ENCODE measurements at places on chromosomes 6 and 20. TPM values are rescaled to one million over a fixed set of nuclear protein-coding genes. Genes with fewer than 3 reads are reported as not detected.

DNA sequence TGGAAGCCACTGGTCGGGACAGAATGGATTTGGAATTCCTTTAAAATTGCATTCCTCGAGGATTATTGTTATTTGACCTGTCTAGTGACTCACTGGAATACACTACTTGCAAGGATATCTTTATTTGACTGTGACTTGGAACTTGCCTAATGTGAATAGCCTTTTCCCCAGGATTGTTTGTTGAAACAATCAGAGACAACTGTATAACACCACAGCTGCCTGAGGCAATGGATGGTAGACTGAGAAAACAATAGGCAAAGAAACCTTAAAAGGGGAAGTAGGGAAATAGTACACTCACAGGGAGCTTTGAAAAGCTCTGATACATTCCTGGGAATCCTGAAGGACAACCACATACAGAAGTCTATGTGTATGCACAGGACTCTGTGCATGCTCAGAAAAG, 465.3 kb downstream of the BMP2 start:
- DNase-seq = no peak

GRCh38 chr6:33620856-33621710, at the start of gene ITPR3:
TSS of gene ITPR3 (plus strand) at chr6:33621322. CDS start at chr6:33621603, 281 bp downstream.
- peak; percentile 93 for DNase-seq

DNA sequence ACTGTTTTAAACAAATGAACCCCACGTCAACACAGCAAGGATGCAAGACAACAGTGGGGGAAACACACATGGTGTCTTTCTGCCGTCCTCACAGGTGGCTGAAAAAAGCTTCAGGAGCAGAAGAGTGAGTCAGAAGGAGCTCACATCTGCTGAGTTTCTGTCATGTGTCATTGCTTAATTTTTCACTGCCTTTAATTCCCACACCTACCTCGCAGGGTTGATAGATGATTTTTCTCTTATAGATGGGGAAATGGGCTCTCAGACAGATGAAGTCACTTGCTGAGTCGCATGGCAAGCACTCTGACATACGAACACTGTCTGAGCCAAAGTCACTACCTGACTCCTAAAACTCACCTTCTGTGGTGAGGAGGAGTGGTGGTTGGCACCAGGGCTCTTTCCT, 28.3 kb upstream of the CARMIL1 start:
- DNase-seq = peak; percentile 33

Gene ETV7
- not detected for total RNA-seq

Gene HLA-F
- total RNA-seq = 65.8 TPM

Gene TGM3
- not detected for total RNA-seq

DNA sequence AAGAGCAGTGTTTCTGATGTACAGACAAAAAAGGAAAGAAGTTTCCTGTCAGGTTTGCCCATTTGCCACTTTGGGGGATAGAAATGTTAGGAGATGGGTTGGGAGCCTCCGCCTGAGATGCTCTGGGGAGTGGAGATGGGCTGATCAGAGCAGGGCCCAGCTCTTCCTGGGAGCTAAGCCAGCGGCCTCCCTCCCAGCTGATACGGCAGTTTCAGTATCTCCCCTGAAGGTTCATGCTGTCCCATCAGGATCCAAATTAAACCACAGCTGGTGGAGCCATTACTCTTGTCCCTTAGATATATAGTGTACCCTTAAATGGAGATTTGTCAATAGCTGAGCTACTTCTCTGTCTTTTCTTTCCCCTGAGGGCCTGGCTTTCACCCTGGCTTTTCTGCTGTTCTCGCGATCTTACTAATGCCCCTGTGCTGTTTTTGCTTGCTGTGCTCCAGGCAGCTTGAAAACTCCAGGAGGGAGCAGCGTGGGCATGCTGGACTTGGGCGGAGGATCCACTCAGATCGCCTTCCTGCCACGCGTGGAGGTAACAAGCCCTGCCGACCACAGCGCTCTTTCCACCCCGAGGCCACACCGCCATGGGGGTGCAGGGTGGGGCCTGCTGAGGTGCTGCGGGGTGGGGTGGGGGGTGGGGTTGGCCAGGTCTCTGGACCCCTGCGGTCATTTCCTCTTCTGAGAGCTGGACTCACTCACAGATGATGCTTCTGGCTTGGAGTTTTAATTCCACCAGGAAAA, 20.9 kb downstream of the ENTPD6 start:
- DNase-seq = no peak

Gene COL9A3
- total RNA-seq = 5.2 TPM

Gene HSPA1L
- 0.15 TPM for total RNA-seq

- no peak for DNase-seq
These were observed 41.1 kb upstream of the PREP start for GRCh38 chr6:105443941-105444340.

- DNase-seq = no peak
These were observed 7.8 kb upstream of the BPIFB6 start for GRCh38 chr20:33023439-33024242.

GRCh38 chr20:57409672-57410397, 18.6 kb downstream of the RBM38 start:
- no peak for DNase-seq

GRCh38 chr6:112936504-112936903, 589.4 kb downstream of the RFPL4B start:
- no peak for DNase-seq

Gene TCF21
- total RNA-seq = not detected

DNA sequence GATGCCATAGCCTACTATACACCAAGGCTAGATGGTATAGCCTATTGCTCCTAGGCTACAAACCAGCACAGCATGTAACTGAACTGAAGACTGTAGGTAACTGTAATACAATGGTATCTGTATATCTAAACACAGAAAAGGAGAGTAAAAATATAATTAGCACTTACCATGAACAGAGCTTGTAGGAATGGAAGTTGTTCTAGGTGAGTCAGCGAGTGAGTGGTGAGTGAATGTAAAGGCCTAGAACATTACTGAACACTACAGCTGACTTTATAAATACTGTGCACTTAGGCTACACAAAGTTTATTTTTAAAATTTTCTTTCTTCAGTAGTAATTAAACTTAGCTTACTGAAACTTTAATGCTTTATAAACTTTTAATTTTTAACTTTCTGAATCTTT, 129.5 kb downstream of the BTBD9 start:
- no peak for DNase-seq

GRCh38 chr20:58147628-58148370, 80.7 kb downstream of the ANKRD60 start:
- no peak for DNase-seq

DNA sequence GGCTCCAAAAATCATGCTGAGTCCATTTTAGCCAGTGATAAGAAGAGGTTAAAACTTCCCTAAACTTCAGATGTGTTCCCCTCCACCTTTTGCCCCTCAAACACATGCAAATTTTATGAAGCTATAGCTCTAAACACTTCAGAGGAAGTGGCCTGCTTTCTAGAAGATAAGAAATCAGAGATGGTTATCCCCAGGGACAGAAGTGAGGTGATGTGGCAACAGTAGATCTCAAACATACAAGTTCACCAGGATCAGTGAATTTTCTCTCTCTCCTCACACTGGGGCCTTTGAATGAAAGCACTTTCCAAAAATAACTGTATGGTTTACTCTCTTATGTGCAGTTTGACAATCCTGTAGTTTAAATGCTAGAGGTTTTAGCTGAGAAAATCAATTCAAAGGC, 332.0 kb downstream of the BTBD9 start:
- peak; percentile 42 for DNase-seq

Gene BAG2
- 8.0 TPM for total RNA-seq

DNA sequence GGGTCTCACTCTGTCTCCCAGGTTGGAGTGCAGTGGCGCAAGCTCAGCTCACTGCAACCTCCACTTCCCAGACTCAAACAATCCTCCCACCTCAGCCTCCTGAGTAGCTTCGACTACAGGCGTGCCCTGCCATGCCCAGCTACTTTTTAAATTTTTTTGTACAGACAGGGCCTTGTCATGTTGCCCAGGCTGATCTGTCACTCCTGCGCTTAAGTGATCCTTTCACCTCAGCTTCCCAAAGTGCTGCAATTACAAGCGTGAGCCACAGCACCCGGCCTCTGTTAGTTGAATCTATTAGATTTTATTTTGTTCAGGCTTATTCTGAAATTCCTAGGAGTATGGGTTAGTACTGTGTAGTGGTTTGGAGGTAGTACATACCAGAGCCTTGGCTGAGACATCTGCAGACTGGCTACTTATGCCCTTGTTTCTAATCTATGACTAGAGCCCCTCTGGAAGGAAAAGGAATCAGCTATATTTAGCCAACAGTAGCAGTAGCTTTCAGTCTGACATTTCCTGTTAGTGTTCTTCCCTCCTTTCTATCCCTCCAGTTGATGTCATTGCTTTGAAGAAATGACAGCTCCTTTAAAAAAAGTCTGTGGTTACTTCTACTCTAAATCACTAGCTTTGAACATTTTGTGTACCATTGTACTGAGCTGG, 74.4 kb downstream of the ITCH start:
- DNase-seq = no peak

DNA sequence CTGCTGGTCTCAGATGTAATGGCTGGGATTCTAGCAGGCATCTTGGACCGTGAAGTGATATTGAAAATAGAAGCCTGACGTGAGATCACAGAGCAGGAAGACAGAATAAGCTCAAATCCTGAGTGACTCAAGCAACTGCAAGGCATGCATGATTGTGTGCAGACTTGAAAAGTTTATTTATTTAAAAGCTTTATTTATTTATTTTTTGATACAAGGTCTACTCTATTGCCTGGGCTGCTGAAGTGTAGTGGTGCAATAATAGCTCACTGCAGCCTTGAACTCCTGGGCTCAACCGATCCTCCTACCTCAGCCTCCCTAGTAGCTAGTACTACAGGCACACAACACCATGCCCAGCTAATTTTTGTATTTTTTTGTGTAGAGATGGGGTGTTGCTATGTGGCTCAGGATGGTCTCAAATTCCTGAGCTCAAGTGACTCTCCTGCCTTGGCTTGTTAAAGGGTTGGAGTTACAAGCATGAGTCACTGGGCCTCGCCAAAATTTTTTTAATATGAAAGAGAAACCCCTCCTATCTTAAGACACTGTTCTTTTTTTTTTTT, 40.1 kb upstream of the RNF144B start:
- DNase-seq = no peak

DNA sequence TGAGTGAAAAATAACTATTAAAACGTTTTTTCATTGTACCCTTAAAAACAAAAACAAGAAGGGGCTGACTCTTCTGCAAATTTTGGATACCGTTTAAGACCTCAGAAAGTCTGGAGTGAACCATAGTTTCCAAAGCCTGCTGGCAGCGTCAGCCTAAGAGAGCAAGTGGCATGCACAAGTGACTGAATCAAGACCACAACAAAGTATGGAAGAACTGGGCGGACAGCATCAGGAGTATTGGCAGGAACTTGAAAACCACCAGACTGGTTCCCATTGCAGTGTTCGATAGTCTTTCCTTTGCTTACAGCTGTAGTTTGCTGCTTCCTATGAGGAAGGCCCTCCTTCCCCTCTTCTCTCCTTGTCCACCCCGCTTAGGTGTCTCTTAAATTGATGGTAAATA, 33.7 kb upstream of the MYLIP start:
- no peak for DNase-seq

Gene CALHM4
- not detected for total RNA-seq
